ENCODE measurements at places on chromosomes 12 and 14.

GRCh38 chr12:58346032-58346632 lies 404.8 kb downstream of the ATP23 start:
- no peak for DNase-seq

GRCh38 chr12:105319691-105320209 lies 10.7 kb upstream of the C12orf75 start:
- DNase-seq, result no peak

- DNase-seq, result no peak
Measured at GRCh38 chr12:54060975-54061778, 7.5 kb downstream of the HOXC4 start.

- DNase-seq, result no peak
Measured at GRCh38 chr12:57837864-57838562, 8.5 kb downstream of the CTDSP2 start.

DNA sequence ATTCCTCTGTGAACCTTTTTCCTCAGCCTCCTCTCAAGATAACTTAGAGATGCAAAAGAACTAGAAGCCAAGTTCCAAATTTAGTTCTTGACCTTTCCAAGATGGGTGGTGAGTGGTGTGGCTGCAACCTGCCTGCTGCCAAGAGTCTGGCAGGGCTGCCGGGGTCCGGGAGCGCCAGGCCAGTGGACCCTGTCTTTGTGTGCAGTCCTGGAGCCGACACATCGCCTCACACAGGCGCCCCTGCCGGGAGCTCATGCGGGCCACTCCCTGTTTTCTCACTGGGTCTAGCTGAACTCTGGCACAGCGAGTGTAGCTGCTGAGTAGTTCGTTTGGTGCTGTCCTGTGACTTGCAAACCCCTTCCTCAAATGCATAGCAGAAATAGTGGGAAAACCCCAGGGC lies 84.9 kb downstream of the CACNA1C start:
- DNase-seq, result no peak

DNA sequence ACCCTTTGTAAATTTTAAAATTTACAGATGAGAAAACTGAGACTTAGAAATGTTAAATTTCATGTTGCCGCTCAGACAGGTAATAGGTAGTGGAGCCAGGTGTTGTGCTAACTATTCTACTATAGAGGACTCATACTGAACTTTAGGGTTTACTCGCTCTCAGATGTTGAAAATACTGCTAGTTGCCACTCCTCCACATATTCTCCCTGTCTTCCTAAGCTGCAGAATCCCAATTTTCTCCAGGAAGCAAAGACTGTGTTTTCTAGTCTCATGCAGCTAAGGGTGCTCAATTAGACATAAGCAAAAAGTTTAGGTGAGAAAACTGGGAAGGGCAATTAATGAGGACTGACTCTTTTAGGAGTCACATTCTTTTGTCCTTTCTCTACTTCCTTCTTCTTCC lies 612.3 kb downstream of the KCNH5 start:
- DNase-seq, result no peak

DNA sequence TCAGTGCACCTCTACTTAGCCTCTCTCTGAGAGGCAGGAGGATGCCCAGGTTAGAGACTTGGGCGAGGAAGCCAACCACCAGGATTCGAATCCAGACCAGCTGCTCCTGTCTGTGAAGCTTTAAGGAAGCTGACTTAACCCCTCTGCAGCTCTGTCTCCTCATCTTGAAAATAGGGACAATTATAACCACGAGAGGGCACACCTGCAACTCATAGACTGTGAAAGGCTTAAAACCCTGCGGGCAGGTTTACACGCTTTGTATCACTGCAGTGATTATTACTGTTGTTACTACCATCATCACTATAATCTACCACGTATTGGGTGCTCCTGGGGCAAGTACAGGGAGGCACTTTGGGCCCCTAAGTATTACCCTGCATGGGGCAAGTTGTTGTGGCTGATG lies 379.8 kb downstream of the VRK1 start:
- no peak for DNase-seq

DNA sequence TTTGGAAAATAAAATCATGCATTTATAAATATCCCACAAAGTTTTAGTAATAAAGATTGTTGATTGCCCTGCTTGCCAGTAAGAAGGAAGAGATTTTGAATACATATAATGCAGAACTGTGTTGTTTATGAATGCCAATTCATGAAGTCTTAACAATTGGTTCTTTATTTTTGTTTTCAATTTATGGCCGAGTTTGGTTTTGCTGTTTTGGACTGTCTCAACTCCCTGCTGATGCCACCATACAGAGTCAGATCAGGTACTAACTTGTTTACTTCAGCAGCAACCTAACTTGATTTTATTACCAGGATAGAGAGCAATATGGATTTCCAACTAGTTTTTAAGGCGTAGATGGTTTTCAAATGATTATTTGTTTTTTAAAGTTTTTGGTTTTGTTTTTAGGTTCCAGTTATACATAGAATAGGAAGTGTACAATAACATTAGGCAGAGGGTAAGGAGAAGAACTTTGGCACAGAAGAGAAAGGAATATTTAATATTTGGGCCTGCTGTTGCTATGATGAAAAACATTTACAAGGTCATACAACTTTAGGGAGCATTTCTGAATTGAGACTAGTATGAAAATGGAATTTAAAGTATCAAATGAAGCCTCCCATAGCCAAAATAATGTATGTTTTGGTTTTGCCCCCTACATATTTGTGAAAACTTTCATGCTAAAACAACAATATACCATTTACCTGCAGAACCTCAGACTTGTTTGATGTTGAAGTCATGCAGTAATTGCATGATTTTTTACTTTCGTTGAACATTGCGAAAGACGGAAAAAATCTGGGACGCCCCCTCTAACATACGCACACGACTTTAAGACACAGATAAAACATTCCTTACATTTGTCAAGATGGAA lies 904 bp upstream of the FAM177A1 start:
- no peak for DNase-seq

DNA sequence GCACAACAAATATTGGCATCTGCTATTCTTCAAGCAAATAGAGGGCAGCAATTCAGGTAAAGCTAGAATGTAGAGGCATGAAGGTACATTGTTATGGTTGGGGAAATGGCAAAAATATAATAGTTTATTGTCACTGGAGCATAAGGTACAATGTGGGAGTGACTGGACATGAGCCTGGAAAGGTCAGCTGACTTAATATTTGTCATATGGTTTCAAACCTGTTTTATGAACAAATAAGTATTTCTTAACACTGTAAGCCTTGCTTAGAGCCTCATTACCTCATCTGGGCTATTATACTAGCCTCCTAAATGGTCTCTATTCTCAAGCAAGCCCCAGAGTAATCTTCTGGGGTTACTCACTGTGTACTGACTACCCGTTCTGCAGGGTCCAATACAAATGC lies 33.7 kb downstream of the FAM177A1 start:
- DNase-seq, result no peak

- no peak for DNase-seq
Measured at GRCh38 chr12:27506645-27507189, 17.3 kb upstream of the PPFIBP1 start.

- DNase-seq, result no peak
Measured at GRCh38 chr14:73492670-73493069, 1.9 kb downstream of the RIOX1 start.

DNA sequence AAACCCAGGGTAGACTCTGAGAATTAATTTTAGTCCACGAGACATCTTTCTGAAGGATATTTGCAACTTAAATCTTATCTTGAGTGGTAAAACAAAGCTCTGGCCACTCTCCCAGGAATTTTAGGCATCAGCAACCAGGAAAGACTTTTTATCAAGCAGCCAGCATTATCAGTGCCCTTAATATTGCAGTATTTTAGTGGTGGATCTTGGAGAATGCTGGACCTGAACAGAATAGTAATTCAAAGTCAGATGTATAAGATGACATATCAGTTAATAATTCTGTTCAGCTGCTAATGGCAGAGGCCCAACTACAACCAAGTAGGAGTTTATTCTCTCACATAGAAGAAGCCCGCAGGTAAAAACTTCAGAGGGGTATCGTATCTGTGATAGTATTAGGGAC lies 59.0 kb upstream of the CRY1 start:
- no peak for DNase-seq
